ENCODE measurements at places on chromosomes 11 and 22.

GRCh38 chr11:85697747-85698146, 11.8 kb upstream of the CCDC89 start:
- no peak for DNase-seq

DNA sequence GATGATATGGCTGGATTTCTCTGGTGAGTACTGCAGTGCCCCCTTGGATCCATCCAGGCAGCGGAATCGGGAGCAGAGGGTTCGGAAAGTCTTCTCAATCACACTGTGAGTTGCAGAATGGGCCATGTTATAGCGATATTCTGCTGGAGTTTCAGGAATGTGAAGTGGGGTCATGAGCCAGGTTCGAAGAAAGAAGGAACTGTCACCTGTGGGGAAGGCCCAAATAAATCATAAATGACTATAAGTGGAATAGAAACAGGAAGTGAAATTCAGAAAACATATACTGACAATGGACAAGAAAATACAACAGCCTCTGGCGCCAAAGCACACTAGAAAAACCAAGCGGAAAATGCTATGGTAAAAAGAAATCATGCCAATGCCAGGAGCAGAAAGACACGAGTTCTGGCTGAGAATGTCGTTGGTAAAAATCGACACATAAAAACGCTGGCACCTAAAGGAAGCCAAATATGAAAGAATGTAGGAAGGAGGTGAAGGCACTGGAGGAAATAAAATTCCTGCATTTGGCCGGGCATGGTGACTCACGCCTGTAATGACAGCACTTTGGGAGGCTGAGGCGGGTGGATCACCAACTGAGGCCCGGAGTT, 10.0 kb upstream of the AMBRA1 start:
- no peak for DNase-seq

- DNase-seq, result peak; percentile 73
Measured at GRCh38 chr11:8342821-8343681, 79.4 kb upstream of the LMO1 start.

GRCh38 chr11:22603933-22604332, 21.7 kb downstream of the FANCF start:
- no peak for DNase-seq

GRCh38 chr22:17968126-17968525, 56.2 kb downstream of the MICAL3 start:
- no peak for DNase-seq

GRCh38 chr11:63920939-63921417, 4.0 kb upstream of the RCOR2 start:
- DNase-seq, result no peak

DNA sequence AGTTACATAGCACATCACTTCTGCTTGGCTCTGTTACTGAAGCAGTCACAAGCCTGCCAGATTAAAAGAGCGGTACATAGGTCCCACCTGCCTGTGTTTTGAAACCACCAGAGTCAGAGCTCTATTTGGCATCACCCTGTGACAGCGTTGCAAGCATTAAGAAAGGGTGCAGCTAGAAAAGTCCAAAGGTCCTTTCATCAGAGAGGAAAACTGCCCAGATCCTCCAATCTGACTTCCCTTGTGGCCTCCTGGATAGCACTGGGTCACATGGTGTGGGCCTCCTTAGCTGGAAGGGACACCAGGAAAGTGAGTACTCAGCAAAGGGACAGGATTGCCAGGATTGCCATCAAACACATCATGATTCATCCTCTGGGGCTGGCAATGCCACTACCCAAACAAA, 22.9 kb downstream of the STX3 start:
- DNase-seq, result no peak

- DNase-seq, result no peak
Measured at GRCh38 chr11:121630041-121630440, 177.3 kb upstream of the SORL1-AS1 start.

DNA sequence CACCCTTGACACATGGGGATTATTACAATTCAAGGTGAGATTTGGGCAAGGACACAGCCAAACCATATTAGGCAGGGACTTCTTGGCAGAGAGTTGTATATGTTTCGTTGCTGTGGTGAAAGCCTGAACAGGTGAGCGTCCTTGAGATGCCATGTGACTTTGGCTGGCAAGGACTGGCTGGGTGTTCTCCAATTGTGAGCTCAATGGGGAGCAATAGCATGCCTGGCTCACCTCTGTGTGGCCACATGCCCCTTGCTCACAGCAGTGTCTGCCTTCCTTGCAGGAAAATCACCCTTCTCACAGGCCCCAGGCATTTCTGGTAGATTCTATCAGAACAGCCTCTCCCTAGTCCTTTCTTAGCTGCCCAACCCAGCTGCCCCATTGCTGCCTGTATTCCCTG, 105.5 kb downstream of the PARVA start:
- no peak for DNase-seq

DNA sequence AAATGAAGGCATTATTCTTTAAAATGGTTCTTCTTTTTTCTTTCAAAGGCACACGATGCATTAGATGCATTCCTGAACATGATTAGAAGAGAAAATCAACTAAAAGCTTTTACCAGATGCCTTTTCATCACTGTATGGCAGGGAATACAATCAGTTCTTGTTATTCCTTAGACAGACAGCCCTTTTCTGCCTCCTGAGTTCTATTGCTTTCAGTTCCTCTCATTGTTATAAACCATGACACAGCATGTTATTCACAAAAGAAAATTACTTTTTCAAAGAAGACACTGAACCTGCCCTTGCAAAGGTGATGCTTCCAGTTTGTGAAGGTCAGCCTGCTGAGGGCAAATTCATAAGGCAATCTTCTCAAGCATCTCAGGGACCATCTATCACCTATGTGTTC, 70.1 kb downstream of the FAM181B start:
- no peak for DNase-seq

- no peak for DNase-seq
Measured at GRCh38 chr11:45052361-45052760, 94.1 kb upstream of the PRDM11 start.

DNA sequence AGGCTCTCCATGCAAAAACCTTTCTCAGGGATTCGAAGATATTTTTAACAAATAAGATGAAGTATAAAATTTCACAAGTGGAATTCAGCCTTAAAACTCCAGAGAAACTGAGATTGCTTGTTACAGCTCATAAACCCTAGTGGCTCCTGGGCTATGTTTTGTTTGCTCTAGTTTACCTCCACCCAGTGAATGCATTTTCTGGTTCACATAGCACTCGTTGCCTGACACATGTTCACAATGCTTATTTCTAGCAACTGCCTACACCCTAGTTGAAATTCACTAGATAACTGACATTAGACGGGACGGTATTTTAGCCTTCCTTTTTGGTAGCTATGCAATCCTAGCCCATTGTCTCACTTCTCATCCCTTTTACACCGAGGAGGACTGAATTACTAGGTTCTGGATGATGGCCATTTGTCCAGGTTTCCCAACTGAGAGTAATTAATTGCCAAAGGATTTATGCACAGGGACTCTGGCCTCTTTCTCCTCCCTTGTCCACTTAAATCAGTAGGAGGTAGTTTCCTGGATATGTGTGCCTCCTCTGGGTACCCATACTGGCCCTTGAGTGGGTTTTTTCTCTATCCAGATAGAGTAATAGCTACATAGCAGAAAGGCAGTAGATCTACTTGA, 951.6 kb downstream of the DLG2 start:
- DNase-seq, result no peak

Measured in common myeloid progenitor, CD34-positive (primary cell).